ENCODE measurements at places on chromosomes 6 and 20.
A peak's percentile ranks its signal among the peaks of the same experiment; 100 is the strongest.

DNA sequence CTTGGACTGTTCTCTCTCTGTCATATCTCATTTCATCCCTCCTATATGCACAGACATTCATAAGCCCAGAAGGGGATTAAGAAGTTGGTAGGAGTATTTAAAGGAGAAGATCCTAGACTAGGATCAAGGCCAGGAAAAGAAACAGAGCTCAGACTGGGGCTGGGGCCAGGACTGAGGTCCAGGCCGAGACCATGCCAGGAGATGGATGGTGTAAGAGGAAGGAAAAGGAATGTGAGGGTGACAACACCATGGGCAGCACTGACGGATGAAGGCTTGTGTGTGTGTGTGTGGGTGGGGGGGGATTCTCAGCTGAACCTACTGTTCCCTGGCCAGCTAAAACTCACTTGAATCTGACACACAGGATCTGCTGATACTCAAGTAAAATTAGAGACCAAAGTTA lies 182.1 kb downstream of the KIF6 start:
- DNase-seq, result no peak

DNA sequence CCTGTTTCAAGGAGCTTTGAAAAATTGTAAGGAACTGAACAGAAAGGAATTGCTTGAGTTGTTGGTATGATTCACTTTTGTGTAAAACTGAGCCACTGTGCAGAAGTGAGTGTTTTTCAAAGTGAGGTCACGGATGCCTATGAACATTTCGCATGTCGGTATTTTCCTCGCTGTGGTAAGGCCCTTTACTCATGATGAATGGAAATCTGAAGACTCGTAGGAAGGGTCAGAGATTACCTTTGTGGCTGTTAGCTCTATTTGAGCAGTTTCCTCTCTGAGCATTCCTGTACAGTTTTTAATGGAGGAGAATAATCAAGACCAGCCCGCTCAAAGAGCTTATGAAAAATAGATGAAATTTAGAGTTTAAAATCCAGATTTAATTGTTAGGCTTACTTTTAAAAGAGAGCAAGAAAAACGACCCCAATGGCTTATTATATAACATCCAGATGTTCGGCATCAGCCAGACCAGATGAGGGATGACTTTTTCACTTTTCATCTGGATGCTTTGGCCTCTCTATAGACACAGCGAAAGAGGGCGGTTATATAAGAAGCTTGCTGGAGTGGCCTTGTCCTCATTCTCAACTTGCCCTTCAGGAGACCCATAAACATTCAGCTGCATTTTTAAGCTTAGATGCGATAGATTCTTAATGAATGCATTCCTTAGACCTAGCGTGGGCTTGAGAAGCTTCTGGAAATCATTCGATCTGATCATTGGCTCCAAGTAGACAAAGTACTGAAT lies 99.5 kb downstream of the CD83 start:
- no peak for DNase-seq

- no peak for DNase-seq
Observed at GRCh38 chr20:48635361-48635760, 192.4 kb downstream of the PREX1 start.

DNA sequence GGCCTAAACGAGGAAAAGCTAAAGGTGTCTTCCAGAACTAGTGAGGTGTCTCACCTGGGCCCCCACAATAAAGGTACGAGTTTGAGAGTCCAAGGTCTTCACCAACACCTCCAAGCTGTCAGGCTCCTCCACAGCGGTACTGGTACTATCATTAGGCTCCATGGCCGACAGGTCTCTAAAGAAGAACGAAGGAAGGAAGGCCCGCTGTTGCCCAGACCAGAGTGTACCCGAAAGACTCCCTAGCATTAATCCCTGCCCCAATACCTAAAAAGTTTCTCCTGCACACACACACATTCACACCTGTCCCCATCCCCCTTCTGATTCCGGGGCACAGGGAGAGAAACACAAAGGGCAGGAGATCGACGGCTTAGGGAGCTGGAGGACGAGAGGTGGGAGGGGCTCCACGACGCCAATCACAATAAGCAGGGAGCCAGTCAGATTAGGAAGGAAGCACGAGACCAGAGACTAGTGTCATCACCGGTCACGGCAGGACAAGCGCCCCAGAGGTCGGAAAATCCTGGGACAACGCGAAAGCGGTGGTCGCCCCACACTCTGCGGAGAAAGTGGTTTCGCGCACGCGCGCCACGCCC lies 764 bp downstream of the BAG6 start:
- peak; percentile 31 for DNase-seq

DNA sequence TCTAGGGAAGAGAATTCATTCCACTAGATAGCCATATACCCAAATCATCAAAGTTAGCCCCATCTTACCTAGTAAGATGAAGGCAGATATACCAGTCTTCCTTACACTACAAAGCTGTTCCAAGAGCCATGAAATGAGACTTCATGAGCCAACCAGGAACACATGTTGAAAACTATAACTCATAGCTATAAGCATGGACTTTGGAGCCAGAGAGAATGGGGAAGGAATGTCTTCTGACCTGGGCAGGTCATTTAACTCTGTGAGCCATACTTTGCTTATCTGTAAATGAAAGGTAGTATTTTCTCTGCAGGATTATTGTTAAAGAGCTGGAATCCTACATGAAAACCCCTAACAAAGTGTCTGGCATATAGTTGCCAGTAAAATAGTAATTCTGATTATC lies 27.3 kb downstream of the ADGRF5 start:
- DNase-seq, result no peak

DNA sequence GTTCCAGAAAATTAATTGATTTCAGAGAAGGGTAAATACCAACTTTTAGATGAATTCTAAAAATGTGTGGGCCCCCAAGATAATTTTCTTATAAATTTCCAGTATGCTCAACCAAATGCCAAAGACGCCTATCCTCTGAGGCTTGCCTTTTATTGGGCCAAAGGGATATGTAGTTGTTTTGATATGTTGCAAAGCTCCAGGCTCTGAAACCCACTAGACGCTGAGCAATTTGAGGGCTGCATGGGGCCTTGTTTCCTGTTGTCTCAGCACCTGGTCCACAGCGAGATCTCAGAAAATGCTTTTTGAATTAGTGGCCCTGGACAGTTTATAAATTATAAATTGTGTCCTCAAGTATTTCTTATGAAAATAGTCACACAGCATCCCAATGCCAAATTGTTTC lies 397.2 kb downstream of the SAMD5 start:
- no peak for DNase-seq

DNA sequence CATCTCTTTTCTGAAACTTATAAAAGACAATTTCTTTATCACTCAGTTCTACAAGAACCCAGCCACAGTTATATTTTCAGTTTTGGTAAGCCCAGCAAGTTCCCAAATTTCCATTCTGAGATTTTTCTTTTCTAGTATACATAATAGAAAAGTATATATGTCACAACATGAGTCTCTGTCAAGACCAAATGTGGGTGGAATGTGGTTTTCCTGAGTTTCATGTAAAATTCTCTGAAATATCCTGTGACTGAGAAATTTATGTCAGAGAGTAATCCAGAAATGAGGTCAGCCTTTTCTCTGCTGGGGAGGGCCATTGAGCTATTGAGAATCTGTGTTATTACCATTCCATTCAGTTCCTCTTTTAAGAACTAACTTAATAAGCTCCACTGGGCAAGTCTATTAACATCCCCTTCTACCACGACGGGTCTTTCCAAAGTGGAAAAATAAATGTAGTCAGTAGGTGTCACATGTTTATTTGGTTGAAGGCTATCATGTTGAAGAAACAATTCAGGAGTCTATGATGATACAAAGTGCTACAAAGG lies 100.7 kb upstream of the HMGN3 start:
- DNase-seq, result no peak

Measured in NCI-H2081 (cell line).